HCT116 (cell line): ENCODE measurements at places on chromosomes 1 and 21. TPM values are rescaled to one million over a fixed set of nuclear protein-coding genes. Genes with fewer than 3 reads are reported as not detected.

ANGPTL3 gene
- 0.07 TPM for total RNA-seq

CFAP107 gene
- total RNA-seq: not detected

AVPR1B gene
- not detected for total RNA-seq

ST6GALNAC5 gene
- total RNA-seq: 1.2 TPM

CDC42BPA gene
- 44.0 TPM for total RNA-seq

RPE65 gene
- not detected for total RNA-seq

SWT1 gene
- total RNA-seq: 3.3 TPM

LCE3D gene
- total RNA-seq: not detected

OVAAL gene
- total RNA-seq: not detected

S100A8 gene
- total RNA-seq: 1.4 TPM

KCNJ9 gene
- 0.05 TPM for total RNA-seq

MYCL gene
- 10.0 TPM for total RNA-seq

SPATA45 gene
- not detected for total RNA-seq

SLC45A3 gene
- 12.3 TPM for total RNA-seq

TOMM40L gene
- 9.8 TPM for total RNA-seq

ABCD3 gene
- total RNA-seq: 48.8 TPM

WDR64 gene
- not detected for total RNA-seq

ELAVL4 gene
- not detected for total RNA-seq

KLHDC8A gene
- 0.49 TPM for total RNA-seq

GUCA2B gene
- total RNA-seq: not detected

SELE gene
- not detected for total RNA-seq

PLPPR5 gene
- total RNA-seq: not detected

OLIG2 gene
- total RNA-seq: not detected

FMO2 gene
- total RNA-seq: 0.30 TPM

SLC5A9 gene
- total RNA-seq: not detected

RCOR3 gene
- 25.7 TPM for total RNA-seq

HSD3B1 gene
- total RNA-seq: not detected

PPFIA4 gene
- 10.8 TPM for total RNA-seq

PLA2G2A gene
- total RNA-seq: not detected

NPL gene
- total RNA-seq: 0.39 TPM

TMPRSS2 gene
- total RNA-seq: 1.1 TPM

PDE4B gene
- total RNA-seq: 76.9 TPM

ADGRB2 gene
- total RNA-seq: 10.1 TPM

ACTN2 gene
- total RNA-seq: 0.20 TPM

HSPA6 gene
- total RNA-seq: not detected

LRRC38 gene
- total RNA-seq: not detected

GLIS1 gene
- total RNA-seq: 0.39 TPM

GPR157 gene
- total RNA-seq: 7.7 TPM

EDN2 gene
- total RNA-seq: not detected

HTR6 gene
- total RNA-seq: 0.57 TPM

GPR61 gene
- total RNA-seq: not detected

CD84 gene
- 0.02 TPM for total RNA-seq

ATP1A2 gene
- not detected for total RNA-seq

MCOLN3 gene
- total RNA-seq: 10.7 TPM

TTC24 gene
- total RNA-seq: not detected

KRTAP12-2 gene
- total RNA-seq: not detected

KIF26B gene
- 0.49 TPM for total RNA-seq

LPAR3 gene
- 27.2 TPM for total RNA-seq

VAV3 gene
- total RNA-seq: not detected

EPHA8 gene
- total RNA-seq: 0.30 TPM
